Urothelium cell line (cell line): ENCODE measurements at places on chromosomes 6 and 20.

DNA sequence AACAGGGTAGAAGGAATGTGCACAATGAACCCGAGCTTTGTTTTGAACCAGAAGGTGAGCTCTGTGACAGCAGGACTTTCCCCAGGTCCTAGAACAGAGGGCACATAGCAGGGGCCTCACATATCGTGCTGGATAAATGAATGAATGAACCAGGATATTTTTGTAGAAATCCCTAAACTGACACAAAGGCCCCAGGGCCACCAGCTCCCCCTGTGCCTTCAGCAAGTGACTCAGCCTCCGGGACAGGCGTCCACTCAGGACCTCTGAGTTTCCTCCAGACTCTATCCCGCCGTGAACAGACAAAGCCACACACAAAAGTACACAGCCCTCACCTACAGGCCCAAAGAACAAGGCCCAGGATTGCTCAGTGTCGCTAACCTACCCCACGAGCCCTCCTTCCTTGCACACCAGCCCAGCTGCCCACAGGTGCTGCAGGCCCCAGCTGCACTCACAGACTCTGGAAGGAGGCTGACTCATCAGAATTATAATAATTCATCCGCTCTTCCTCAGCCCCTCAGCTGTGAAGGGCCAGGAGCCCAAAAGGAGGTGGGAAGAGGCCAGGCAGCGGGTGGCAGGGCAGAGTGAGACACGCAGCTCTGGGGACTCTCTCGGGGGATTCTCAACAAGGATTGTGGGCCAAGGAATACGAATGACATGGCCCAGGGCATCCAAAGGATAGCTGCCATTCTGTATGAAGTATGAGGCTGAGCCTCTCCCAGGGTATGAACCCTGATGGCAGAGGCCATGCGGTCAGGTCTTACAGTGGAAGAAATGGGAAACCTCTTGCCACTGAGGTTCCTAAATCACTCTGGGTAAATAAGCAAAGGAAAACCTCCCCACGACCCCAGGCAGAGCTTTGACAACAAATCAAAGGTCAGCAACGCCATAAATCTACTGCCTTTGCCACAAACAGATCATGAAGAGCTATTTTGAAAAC lies 40.9 kb downstream of the SUMO4 start:
- peak; percentile 62 for DNase-seq

- DNase-seq: no peak
Measured at GRCh38 chr6:74256781-74257180, 560.8 kb downstream of the CD109 start.

GRCh38 chr20:49980140-49981008 lies 2.4 kb upstream of the SNAI1 start:
- no peak for DNase-seq

- DNase-seq: no peak
Measured at GRCh38 chr6:16758163-16758975, 2.9 kb downstream of the ATXN1 start.

DNA sequence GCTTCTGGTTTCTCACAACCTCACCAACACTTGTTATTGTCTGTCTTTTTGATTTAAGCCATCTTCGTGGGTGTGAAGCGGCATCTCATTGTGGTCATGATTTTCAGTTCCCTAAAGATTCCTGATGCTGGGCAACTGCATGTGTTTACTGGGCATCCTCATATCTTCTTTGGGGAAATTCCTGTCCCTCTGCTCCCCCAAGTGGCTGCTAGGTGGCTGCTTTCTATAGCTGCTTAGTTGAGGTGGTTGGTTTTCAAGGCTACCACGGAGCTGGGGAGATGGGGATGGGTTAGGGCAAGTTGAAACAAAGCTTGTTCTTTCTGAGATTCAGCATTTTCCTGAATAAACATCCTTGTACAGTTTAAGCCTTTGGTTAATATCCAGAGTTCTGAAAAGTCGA lies 403.9 kb upstream of the SULF2 start:
- peak; percentile 58 for DNase-seq
